Activated T-helper 2 cell treated with anti-CD3 and anti-CD28 coated beads, Interferon-gamma antibody, Interleukin-2, Interleukin-4, amounts not matched to agents 10 μg/mL and 5 μg/mL and 100 μg/mL, durations not matched to agents 14 hours and 24 hours and 36 hours (primary cell): ENCODE measurements at places on chromosomes 6 and 20. TPM values are rescaled to one million over a fixed set of nuclear protein-coding genes. Genes with fewer than 3 reads are reported as not detected.
A peak's percentile ranks its signal among the peaks of the same experiment; 100 is the strongest.

- DNase-seq: no peak
Measured at GRCh38 chr6:38610050-38610625, 29.6 kb downstream of the BTBD9 start.

- no peak for DNase-seq
Measured at GRCh38 chr6:38051819-38052434, 232.4 kb downstream of the ZFAND3 start.

- no peak for DNase-seq
Measured at GRCh38 chr6:14596410-14596809, 478.8 kb downstream of the CD83 start.

- no peak for DNase-seq
Measured at GRCh38 chr6:20302168-20302567, 89.9 kb upstream of the MBOAT1 start.

DNA sequence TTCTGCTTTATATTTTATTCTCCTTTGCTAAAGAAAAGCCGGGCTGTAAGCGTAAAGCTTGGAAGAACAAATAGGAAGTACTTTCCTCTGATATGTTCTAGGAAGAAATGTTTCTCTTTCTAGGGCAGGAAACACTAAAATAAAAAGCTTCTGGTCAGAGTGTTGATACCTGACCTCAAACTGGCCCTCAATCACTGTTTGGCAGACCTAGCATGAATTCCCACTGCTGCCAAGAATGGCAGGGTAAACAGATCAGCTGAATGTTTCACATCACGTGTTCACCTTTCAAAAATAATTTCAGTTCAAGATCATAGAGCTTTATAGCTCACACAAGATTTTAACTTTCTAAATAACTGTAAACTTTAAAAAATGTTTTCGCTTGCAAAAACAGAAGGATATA lies 2.9 kb downstream of the MPC1 start:
- no peak for DNase-seq

DNA sequence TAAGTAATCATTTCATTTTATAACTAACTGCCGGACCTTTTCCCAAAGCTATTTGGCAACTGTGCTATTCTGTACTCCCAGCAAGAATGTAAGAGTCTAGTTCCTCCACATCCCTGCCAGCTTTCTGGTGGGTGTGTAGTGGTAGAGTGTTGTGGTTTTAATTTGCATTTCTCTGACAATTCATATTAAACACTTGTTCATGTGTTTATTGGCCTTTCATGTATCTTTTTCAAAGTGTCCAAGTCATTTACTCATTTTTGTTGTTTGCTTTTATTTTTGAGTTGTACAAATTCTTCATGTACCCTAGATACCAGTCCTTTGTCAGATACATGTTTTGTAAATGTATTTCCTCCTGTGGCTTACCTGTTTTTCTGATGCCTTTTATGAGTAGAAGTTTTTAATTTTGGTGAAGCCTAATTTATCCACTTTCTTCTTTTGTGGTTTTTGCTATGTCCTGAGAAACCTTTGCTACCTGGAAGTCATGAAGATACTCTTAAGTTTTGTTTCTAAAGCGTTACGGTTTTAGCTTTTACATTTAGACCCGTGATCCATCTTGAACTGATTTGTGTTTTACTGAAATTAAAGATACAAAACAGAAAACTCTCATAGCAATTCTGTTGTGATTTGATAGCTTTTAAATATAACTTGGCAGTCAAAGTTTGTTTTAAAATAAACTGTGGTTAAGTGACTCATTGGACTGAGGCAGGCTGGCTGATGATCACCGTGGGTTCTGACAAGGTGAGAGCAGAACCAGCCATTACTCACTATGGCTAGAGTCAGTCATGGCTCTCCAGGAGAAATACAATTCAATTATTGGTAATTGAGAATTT lies 8.0 kb downstream of the MYLIP start:
- peak; percentile 29 for DNase-seq

The RCAN2 gene
- not detected in 2 replicates for total RNA-seq

The GNAS-AS1 gene
- 1.7 and 1.9 TPM in 2 replicates for total RNA-seq

The AVP gene
- total RNA-seq: not detected in 2 replicates

The SYNDIG1 gene
- not detected in 2 replicates for total RNA-seq
